ENCODE measurements at places on chromosomes 3 and 15.

DNA sequence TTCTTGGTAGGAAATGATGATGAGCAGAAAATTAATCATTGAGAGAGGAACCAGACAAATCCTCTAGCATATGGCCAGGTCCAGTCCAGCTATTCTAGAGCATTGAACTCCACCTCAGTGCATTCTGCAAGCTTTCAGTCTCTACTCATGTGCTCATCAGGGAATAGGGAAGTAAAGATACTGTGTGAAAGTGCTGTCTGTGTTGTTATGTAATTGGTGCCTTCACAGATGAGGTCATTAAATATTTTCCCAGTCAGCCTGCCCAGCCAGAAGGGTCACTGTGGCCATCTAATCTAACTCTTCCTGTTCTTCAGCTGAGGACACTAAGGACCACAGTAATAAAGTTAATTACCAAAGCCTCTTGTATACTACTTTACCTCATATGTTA lies 28.2 kb downstream of the C3orf62 start:
- no peak for DNase-seq

GRCh38 chr3:193894121-193894863 lies 241.7 kb upstream of the HES1 start:
- DNase-seq, result no peak

- DNase-seq, result no peak
These were observed 1030.9 kb downstream of the ROBO1 start for GRCh38 chr3:78736863-78737262.

- DNase-seq, result peak; percentile 62
These were observed 2.9 kb downstream of the FOXL2 start for GRCh38 chr3:138943724-138944653.
